ENCODE measurements at places on chromosomes 2 and 18. TPM values are rescaled to one million over a fixed set of nuclear protein-coding genes. Genes with fewer than 3 reads are reported as not detected.

DNA sequence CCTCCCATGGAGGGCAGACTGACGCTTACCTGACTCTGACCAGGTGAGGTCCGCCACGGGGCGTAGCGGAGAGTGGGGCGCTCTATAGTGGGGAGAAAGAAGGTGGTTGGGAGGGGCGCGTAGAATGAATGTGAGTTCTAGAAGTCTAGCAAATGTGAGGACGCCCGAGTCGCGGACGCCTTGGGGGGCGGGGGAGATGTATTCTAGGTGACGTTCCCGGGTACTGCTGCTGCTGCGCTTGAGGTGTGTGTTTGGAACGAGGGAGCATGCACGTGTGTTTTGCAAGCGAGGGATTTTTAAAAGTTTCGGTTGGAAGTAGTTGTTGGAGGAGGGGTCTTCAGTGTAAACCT is 758 bp downstream of the RIF1 start:
- DNase-seq = no peak

The LBX2 gene
- total RNA-seq = 0.99 TPM

The ITGA4 gene
- total RNA-seq = 9.7 TPM

DNA sequence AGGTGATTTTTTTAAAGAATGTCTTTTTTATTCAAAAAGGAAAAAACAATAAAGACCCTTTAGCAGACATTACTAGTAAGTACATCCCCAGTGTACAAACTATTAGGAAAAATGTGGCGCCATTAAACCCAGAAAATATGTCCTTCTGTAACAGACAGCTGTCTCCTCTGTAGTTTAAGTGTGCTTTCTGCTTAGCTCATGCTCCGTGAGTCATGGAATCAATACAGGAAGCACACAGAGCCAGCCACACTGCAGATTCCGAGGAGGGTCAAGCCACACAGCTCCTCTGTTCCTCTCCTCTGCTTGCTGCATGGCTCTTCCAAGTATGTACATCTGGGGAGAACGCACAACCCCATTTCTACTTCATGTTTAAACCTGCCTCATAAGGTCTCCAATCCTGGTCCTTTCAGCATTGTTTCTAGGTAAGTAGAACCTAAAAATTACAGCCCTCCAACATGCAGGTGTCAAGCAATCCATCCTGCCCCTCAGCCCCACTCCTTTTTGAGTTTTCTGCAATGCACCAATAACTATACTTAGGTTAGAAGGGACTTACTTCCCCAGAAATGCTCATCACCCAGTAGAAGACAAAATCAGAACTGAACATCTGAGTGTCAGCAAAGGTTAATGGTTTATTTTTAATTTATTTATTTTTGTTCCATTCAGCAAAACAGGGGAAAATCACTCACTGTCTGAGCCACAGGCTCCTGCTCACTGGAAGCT is 37.5 kb downstream of the ACVR1 start:
- no peak for DNase-seq

- DNase-seq = no peak
Observed at GRCh38 chr18:9173770-9174233, 37.2 kb downstream of the ANKRD12 start.

The GPC1 gene
- total RNA-seq = 27.4 TPM

DNA sequence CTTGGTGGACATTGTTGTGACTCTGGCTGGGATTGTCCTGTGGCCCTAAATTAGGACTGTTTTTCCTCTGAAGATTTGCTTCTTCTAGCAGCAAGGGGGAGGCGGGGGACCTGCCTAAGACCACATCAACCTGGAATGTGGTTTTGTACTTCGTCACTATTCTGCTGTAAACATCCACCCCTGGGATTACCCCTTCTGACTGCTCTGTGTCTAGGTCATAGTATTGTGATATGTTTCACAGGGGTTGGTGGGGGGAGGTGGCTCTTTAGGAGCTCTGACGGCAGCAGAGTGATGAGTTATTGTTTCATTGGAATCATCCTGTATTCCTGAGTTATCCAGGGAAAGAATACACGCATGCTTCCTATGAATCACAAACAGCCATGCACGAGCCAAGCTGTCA is 226.4 kb upstream of the MYT1L start:
- no peak for DNase-seq

DNA sequence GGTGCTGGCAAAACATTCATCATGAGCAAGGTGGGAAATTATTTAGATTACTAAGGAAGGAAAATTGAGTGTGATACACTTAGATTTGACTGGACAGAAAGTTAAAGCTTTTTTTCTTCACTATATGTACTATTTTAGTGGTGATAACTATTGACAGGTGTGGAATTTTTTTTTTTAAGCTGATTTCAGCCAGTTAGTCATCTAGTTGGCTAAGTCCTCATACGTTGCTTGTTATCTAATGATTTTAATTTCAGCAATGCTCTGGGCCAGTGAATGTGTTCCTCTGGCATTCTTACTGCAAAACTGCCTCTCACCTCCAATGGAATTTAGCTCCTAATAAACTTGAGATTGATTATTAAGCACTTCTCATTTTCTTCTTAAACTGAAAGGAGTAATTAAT is 1223.2 kb upstream of the ACVR2A start:
- no peak for DNase-seq

GRCh38 chr2:233414777-233415570 is 60.7 kb downstream of the DGKD start:
- no peak for DNase-seq
